ENCODE measurements at places on chromosomes 1 and 21. TPM values are rescaled to one million over a fixed set of nuclear protein-coding genes. Genes with fewer than 3 reads are reported as not detected.

NSL1 gene
- total RNA-seq = 26.0 TPM

PDPN gene
- total RNA-seq = 62.9 TPM

LIPI gene
- total RNA-seq = not detected

GPR161 gene
- total RNA-seq = 19.4 TPM

SHE gene
- 118 TPM for total RNA-seq

All from dermis lymphatic vessel endothelial cell (primary cell).